Activated T-helper 1 cell treated with anti-CD3 and anti-CD28 coated beads, Interleukin-12 subunit alpha, Interleukin-12 subunit beta, Interleukin-2, Interleukin-4 antibody, amounts not matched to agents 30 ng/mL and 10 ng/mL and 1 ng/mL, durations not matched to agents 14 hours and 24 hours and 36 hours (primary cell): ENCODE measurements at places on chromosomes 6 and 20. TPM values are rescaled to one million over a fixed set of nuclear protein-coding genes. Genes with fewer than 3 reads are reported as not detected.

SLC22A16 gene
- not detected in 2 replicates for total RNA-seq

ZBP1 gene
- total RNA-seq: 0.15 and 0.41 TPM in 2 replicates

SLC13A3 gene
- total RNA-seq: 0.24 TPM in 1 of 2 replicates, not detected in the other

MEI4 gene
- not detected in 2 replicates for total RNA-seq

- no peak overlapping the region for H3K27ac ChIP-seq
- no peaks in the 10 kb centered on the region for H3K4me1 ChIP-seq
- no peak for DNase-seq
- H3K4me3 ChIP-seq: no peak overlapping the region
- H3K36me3 ChIP-seq: no peaks in the 10 kb centered on the region
Measured at GRCh38 chr6:118103381-118104146, 196.5 kb downstream of the SLC35F1 start.

- DNase-seq: no peak
- H3K4me3 ChIP-seq: no peak overlapping the region
- no peak overlapping the region for H3K27ac ChIP-seq
Measured at GRCh38 chr6:136579800-136580199, 29.6 kb upstream of the MAP7 start.

DNA sequence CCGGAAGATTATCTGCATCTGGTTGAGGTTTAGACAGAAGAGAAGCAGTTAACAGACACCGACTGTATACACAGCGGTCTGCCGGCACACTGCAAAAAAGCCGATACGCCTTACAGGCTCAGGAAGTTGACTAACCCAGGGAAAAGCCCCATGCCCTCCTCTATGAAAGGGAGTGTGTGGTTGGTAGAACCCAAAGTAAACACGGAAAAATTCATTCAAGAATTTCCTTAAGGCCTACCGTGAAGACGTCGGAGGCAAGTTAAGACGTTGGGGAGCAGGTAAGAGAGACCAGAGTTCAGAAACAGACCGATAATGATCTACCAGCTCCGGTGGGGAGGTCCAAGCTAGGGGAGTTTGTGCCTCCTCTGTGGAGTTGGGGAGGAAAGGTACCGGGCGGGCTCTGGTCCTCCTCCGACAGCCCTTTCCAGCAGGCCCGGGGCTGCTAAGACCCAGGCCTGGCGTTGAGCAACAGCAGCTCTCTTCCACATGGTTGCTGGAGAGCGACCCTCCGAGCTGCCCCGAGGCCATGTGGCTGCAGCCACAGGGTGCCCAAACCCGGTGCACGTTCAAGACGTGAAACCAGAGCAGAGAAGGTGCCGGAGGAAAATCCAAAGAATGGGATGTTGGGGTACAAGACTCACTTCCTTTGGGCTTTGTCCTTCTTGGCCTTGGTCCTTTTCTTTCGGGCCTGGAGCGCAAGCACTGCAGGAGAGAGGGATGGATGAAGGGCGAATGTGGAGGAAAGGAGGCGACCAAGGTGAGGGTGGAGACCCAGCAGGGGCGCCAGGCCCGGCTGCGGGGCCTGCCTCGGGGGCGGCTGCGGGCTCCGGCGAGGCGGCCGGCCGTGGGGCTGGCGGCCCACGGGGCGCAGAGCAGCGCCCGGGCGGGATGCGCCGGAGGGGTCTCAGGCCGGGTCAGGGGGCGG lies 809 bp downstream of the SRPK1 start:
- no peaks in the 10 kb centered on the region for H3K27me3 ChIP-seq
- peaks cover 34% of the 10 kb centered on the region for H3K36me3 ChIP-seq
- peak overlapping the region; percentile 93 for H3K27ac ChIP-seq
- peak overlapping the region; percentile 96 for H3K4me3 ChIP-seq
- peaks cover 49% of the 10 kb centered on the region for H3K4me1 ChIP-seq

- no peak overlapping the region for H3K4me3 ChIP-seq
- H3K4me1 ChIP-seq: peaks cover 14% of the 10 kb centered on the region
- DNase-seq: no peak
- no peak overlapping the region for H3K27ac ChIP-seq
Measured at GRCh38 chr6:111925296-111925695, 52.0 kb upstream of the FYN start.

- no peak for DNase-seq
- no peaks in the 10 kb centered on the region for H3K4me1 ChIP-seq
- H3K27me3 ChIP-seq: no peaks in the 10 kb centered on the region
- no peaks in the 10 kb centered on the region for H3K36me3 ChIP-seq
- no peak overlapping the region for H3K27ac ChIP-seq
Measured at GRCh38 chr6:141946502-141946901, 186.2 kb upstream of the GJE1 start.

DNA sequence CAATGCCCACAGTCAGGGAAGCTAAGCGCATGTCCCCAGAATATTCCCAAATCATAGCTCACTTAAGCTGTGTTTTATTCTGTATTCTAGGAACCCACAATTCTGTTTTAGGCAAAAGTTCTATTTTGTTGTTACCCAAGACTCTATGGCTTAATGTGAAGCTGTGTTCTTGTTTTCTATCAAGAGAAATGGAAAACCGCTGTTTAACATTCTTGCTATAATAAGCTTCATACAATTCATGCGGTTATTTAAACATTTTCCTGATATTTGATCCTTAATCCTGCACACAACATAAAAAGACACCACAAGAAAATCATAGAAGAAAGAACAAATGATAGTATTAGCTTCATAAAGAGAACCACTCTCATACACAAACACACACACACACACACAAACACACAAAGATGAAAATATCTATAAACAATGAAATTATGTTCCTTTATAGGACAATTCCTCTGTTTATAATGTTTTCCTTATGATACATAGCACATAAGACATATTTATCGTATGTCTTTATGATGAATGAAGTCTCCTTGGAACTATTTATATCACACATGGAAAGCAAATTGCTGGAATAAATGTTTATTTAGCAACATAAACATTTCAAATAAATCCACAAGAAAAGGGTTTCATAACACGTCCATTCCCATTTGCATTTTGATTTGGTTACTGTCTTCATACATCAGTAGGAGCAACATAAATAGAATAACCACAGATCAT lies 16.4 kb upstream of the COL21A1 start:
- no peak overlapping the region for H3K4me3 ChIP-seq
- no peak overlapping the region for H3K27ac ChIP-seq
- no peaks in the 10 kb centered on the region for H3K27me3 ChIP-seq
- no peak for DNase-seq

- peaks cover 17% of the 10 kb centered on the region for H3K4me1 ChIP-seq
- peaks cover 14% of the 10 kb centered on the region for H3K36me3 ChIP-seq
- DNase-seq: no peak
- no peaks in the 10 kb centered on the region for H3K27me3 ChIP-seq
- no peak overlapping the region for H3K4me3 ChIP-seq
Measured at GRCh38 chr6:4902363-4902762, 101.5 kb downstream of the RPP40 start.

DNA sequence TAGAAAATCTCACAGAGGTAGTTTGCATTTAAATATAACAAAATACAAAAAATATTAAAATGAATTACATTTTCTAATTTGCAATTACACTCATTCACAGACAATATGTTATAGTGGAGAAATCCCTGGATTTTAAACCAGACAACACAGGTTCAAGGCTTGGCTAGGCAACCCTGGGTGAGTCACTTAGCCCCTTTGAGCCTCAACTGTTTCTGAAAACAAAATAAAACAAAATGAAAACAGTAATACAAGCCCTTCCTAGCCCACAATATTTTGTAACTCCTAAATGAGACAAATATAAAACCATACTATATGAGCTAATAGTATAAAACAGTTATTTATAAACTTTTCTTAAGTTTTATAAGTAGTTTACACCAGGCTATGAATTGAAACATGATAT lies 41.0 kb downstream of the UQCC1 start:
- H3K4me1 ChIP-seq: no peaks in the 10 kb centered on the region
- no peak overlapping the region for H3K4me3 ChIP-seq
- no peak overlapping the region for H3K27ac ChIP-seq

DNA sequence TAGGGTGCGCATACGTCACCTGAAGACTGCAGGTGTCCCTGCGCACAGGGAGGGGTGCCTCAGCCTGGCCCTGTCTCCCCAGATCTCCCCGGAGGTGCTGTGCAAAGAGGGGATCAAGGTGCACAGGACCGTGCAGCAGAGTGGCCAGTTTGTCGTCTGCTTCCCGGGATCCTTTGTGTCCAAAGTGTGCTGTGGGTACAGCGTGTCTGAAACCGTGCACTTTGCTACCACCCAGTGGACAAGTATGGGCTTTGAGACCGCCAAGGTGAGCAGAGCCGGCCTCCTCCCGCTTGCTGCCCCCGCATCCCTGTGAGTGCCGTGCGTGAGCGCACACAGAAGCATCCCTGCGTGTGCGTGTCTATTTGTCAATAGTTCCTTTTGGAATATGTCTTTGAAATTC lies 150.7 kb downstream of the DTNBP1 start:
- DNase-seq: no peak
- no peak overlapping the region for H3K27ac ChIP-seq
- no peak overlapping the region for H3K4me3 ChIP-seq
- H3K27me3 ChIP-seq: no peaks in the 10 kb centered on the region
- peaks cover 5% of the 10 kb centered on the region for H3K4me1 ChIP-seq

GRCh38 chr6:75233092-75233615 lies 10.4 kb downstream of the COX7A2 start:
- H3K27ac ChIP-seq: no peak overlapping the region
- H3K36me3 ChIP-seq: peaks cover 19% of the 10 kb centered on the region
- DNase-seq: no peak
- H3K4me3 ChIP-seq: no peak overlapping the region
- peaks cover 4% of the 10 kb centered on the region for H3K27me3 ChIP-seq

- no peak overlapping the region for H3K4me3 ChIP-seq
- no peak overlapping the region for H3K27ac ChIP-seq
Measured at GRCh38 chr6:3088968-3089367, 20.7 kb downstream of the RIPK1 start.

- no peak overlapping the region for H3K4me3 ChIP-seq
- H3K27me3 ChIP-seq: peaks cover 9% of the 10 kb centered on the region
- H3K27ac ChIP-seq: no peak overlapping the region
- peaks cover 9% of the 10 kb centered on the region for H3K4me1 ChIP-seq
- DNase-seq: no peak
Measured at GRCh38 chr6:110826236-110827129, 11.2 kb upstream of the CDK19 start.

DNA sequence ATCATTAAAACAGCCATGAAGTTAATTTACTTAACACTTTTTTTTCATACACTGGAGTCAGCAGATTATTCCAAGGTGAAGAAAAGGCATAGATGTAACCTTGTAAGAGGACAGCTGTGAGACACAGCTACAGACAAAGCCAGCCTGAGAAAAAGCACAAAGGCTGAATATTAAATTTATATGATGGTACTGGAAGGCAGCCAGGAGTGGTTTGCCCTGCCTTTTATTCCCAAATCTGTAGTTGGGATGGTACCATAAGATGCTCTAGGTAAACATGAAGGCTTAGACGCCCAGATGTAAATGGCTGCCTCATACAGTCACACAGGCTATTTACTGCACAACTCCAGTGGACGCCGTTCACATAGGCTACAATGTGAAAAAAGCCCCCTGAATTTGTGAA lies 42.1 kb upstream of the LOC128125822 start:
- H3K36me3 ChIP-seq: peaks cover 1% of the 10 kb centered on the region
- H3K27ac ChIP-seq: no peak overlapping the region
- H3K27me3 ChIP-seq: peaks cover 2% of the 10 kb centered on the region
- no peak overlapping the region for H3K4me3 ChIP-seq

DNA sequence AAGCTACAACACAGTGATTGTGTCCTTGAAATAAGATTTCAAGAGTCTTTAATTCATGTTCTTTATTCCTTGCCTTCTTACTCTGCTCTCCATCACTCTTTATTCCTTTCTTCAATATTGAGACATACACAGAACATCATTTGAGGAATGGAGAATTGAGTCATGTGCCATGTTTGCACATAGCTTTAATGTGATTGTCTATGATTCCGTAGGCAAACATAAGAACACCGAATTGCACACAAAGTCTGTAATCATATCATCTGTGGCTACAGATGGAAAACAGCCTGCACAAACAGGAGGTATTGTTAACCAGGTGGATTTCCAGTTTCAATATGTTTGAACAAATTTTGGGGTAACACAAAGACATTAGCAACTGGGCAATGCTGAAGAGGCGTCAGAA lies 571.6 kb upstream of the GJE1 start:
- H3K4me3 ChIP-seq: no peak overlapping the region
- peaks cover 19% of the 10 kb centered on the region for H3K4me1 ChIP-seq
- H3K27me3 ChIP-seq: peaks cover 8% of the 10 kb centered on the region
- H3K27ac ChIP-seq: no peak overlapping the region
